ENCODE measurements at places on chromosomes 12 and 14.

DNA sequence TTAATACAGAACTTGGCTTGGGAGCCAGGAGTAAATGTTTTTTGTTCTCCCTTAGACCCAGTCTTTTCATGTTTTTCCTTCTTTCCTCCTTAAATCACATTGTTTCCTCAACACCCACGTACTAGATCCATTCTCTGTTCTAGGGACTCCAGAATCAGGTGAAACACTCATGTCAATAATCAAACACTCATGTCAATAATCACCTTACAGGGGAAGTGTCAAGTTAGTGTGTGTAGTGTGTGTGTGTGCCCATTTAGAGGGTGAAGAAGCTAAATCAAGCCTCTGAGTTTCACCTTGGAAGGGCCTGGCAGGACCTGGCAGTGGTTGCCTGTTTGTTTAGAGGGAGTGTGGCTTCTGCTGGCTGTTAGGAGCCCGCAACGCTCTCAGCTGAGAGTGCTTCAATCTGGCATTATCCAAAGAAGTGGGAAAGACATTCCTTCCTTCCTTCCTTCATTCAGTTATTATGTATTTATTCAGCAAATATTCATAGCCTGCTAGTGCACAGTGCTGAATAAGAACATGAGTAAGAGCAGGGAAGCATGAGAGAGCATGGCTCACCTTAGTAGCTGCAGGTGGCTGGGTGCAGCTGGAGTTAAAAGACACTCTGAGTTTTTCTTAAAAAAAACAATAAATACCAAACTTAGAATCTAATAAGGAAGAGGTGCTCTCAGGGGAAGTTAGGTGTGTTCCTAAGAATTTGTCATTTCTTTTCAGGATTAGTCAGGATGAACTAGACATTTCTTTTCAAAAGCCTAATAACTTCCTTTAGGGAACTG is 17.6 kb upstream of the EID3 start:
- no peak for DNase-seq

DNA sequence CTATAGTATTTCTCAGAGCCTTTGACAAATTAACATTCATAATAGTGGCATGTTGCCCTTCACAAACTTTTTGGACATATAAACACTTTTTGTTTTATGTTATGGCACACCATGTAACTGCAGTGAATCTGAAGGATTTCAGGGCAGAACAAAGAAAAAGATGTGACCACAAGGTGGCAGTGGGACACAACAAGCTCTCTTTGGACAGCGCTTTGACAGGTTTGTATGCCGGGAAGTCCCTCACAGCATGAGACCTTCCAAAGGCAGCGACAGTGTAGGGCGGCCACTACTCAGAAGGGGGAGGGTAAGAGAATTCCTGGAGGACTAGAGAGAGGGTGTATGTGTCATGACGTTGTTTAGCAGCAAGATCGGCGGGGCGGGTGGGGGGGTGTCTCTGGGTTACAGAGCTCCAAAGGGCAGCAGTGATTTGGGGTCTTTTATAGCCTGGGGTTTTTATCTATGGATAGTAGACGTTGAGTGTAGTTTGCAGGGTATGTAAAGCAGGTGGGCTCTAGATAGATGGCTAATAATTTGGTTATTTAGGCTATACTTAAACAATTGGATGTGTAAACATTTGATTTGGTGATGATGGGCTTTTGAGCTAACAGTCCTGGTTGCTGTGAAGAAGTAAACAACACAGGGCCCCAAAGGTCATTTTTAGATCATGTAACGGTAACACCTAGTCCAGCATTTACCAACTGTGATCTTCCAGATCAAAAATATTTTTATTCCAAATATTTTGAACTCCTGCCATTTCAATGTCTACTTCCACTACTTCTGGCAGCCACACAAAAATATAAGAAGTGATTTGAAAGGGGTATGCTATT is 22.9 kb downstream of the ETFBKMT start:
- DNase-seq: peak; percentile 41

DNA sequence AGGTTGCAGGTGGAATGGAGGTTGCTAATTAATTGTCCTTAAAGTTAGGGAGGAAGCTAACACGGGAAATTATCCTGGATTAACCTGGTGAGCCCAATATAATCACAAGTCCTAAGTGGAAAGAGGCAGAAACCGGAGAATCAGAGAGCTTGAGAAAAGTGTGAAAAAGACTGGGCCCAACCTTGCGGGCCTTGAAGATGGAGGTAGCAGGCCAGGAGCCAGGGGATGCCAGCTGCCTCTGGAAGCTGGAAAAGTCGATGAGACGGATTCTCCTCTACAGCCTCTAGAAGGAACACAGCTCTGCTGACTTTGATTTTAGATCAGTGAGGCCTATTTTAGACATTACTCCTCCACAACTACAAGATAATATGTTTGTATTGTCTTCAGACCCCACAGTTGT is 2.1 kb downstream of the SDR9C7 start:
- no peak for DNase-seq

GRCh38 chr14:86847140-86847539 is 1145.8 kb downstream of the GALC start:
- no peak for DNase-seq

GRCh38 chr14:67609642-67610310 is 9.7 kb upstream of the PIGH start:
- DNase-seq: no peak

DNA sequence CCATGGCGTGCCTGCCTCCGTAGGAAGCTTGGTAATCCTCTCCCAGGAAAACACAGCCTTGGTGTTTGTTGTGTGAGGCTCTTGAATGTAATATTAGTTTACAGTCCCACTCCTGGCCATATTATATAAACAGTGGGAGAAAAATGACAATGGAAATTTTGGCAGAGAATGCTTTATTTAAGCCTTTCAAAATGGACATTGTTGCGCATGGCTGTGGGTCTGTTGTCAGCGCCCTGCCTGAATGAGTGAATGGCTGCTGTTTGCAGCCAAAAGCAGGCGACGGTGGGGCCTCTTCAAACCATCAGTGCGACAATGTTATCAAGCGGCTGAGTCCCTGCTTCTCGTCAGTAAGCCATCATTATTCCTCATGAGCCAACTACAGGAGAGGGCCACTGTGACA is 201.8 kb upstream of the RMST start:
- DNase-seq: no peak

DNA sequence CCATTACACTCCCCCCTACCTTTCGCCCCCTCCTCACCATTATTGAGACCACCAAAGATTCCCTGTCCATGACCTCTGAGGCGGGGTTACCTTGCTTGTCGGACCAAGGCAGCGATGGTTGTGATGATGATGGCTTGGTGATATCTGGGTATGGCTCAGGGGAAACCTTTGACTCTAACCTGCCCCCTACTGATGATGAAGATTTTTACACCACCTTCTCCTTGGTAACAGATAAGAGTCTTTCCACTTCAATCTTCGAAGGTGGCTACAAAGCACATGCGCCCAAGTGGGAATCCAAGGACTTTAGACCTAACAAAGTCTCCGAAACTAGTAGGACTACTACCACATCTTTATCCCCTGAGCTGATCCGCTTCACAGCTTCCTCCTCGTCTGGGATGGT is 350.2 kb downstream of the DIO2 start:
- no peak for DNase-seq

Data from stimulated activated CD4-positive, alpha-beta T cell treated with anti-CD3 and anti-CD28 coated beads, TNF-alpha, amount 100 ng/mL, for 48 hours (primary cell).